ENCODE measurements at places on chromosomes 2 and 18.

GRCh38 chr2:129791712-129792111, 187.8 kb upstream of the RAB6C start:
- no peak for DNase-seq

GRCh38 chr18:23487738-23488570, 15.4 kb upstream of the RMC1 start:
- DNase-seq = no peak

DNA sequence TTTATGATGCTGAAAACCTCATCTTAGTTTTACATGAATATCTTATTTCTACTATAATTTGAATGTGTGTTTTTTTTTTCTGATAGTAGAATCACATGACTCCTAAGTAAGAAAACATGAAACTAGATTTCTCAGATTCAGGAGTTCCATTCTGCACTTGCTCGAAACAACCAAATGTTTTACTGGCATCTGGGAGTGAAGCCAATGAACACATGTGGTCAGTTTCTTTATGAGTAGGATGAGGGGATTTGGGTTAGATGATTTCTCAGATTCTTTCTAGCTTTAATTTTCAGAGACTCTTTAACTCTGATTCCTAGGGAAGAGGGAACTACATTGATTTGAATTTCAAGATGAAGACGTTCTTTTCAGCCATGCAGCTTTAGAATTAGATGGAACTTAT, 225.0 kb upstream of the NT5C1B start:
- DNase-seq = no peak

DNA sequence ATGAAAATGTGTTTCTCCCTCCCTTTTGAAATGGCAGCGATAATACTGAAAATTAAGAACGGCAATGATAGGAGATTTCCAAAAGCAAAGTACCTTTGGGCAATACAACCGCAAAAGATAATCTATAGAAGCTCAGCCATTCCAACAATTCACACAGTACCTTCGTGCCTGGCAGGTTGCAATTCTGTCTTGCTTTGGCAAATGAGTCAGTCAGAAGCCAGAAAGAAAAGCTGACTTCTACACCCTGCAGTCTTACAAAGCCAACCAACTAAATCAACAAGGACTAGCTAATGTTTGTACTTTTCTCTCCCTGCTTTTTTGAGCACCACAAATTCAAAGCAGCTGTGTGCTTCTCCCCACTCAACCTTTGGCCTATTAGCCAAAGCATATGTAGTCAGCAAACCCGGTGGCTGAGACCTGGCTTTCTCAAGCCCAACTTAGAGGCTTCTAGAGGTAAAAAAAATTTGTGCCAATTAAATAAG, 25.7 kb upstream of the ID2 start:
- no peak for DNase-seq

GRCh38 chr18:27211569-27211968, 26.5 kb upstream of the CHST9 start:
- DNase-seq = no peak

DNA sequence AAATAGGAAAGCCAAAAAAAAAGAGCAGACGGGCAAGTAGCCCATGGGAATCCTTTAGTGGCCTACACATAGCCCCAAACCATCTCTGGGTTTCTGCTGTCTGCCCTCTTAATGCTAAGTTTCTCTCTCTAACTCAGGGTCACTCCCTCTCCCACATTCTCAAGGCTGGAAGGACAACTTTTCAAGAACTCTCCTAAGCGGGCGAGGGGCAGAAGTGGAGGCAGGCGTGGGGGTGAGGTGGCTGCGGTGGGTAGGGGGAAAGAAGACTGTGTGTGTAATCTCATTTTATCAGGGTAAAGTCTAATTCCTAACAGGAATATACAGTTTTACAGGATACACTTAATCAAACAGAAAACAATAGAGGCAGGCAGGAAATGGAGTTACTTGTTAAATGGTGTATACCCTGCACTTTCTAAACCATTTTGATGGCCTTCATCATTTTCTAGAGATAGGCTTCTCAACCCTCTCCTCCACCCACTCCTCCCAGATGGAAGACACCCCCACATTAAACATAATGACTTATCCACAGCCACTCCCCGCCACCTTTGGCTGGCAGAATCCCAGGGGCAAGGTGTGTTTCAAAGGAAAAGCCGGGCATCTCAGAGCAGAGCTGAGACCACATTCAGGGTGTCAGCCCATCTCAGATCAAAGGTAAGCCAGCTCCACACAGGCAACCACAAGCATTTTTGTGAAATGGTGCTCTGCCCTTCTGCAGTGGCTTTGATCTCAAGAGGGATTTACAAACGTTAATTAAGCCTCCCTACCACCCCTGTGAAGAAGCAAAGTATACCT, 6.8 kb downstream of the SMAD7 start:
- DNase-seq = no peak

- no peak for DNase-seq
Measured at GRCh38 chr2:182444806-182445205, 18.0 kb upstream of the PDE1A start.

- DNase-seq = no peak
Measured at GRCh38 chr18:7592305-7593071, 25.4 kb downstream of the PTPRM start.

- no peak for DNase-seq
Measured at GRCh38 chr18:11500153-11501122, 109.0 kb upstream of the SLC35G4 start.

DNA sequence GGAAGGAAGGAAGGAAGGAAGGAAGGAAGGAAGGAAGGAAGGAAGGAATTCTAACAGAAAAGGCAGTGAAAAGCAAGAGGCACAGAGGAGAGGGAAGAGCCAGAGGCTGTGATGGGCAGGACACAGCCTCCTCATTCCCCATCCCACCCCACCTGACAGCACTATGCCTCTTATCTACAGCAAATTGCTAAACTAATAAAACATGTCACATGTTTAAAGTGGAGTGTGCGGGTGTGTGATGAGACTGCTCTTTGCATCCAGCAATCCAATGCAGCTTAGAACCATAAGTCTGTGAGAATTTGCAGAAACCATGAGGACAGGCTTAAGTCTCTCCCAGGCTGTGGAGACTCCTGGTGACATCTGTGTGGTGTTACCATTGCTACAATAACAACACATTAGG, 108.4 kb upstream of the ALK start:
- DNase-seq = no peak

- DNase-seq = no peak
Measured at GRCh38 chr18:374721-375168, 106.9 kb upstream of the THOC1 start.

- no peak for DNase-seq
Measured at GRCh38 chr2:112187805-112188596, 49.8 kb downstream of the FBLN7 start.

DNA sequence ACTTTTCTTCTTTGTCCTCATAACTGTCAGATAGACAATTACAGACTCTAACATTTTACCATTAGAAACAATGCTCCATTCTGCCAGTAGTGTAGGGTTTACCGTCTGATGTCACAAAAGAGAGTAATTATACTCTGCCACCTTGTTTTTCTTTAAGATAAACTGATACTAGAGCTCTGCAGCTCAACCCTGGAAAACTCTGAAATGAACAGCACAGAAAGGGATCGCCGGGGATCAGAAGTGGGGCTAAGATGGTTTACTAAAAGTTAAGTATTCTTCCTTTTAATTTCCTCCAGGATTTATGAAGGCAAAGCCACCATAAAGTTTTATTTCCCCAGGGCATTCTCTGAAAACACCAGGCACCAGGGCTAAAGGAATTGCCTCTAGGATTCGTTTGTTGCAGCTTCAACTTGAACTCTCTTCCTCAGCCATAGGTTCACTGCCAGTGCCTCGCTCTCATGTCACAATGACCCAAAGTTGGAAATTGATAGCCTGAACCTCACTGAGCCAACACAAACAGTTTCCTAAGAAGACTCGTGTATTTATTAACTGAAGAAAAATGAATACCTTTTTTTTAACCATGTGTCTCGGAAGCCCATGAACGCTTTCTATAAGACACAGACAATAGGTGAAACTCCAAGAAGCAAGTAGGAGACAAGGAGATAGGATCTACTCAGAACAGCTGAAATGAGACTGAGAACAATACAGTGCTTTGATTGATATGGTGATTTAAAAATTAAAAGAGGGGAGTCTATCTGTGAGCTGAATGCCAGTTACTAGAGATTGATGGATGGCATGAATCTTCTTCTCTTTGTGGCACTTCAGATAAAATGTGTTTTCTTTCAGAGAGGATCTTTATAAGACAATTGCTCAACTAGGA, 121.5 kb upstream of the SPATS2L start:
- DNase-seq = no peak

- no peak for DNase-seq
Measured at GRCh38 chr2:10501451-10501961, 53.4 kb upstream of the ODC1 start.

DNA sequence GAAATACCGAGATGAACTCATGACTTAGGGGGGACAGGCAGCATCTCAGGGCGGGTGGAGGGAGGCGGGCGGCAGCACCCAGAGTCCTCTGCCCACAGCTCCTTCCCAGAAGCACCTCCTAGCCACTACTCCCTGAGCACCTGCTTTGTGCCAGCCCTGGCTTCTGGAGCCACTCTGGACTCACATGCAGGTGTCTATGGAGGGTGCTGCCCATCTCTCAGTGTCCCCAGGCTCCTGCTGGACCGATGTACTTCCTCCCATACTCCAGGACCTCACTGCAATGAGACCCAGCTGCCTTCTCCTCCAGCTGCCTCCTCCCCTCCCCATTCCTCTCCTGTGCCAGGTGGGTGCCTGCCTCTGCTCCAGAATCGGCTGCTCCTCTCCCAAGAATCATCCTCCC, 22.1 kb upstream of the OTOS start:
- no peak for DNase-seq

- DNase-seq = no peak
Measured at GRCh38 chr2:24806661-24807036, 13.4 kb downstream of the CENPO start.

- DNase-seq = no peak
Measured at GRCh38 chr2:71600555-71600954, 147.2 kb downstream of the DYSF start.

DNA sequence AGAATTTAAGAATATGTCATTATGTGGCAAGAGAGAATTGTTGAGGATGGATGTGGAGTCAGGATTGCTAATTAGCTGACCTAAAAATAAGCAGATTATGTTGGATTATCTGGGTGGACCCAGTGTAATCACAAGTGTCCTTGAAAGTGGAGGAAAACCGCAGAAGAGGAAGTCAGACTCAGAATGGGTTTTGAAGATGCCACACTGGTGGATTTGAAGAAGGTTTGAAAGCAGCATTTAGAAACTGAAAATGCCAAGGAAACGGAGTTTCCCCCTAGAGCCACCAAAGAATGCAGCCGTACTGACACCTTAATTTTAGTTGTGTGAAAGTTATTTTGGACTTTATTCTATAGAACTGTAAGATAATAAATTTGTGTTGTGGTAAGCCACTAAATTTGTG, 41.6 kb upstream of the DPP10 start:
- no peak for DNase-seq

GRCh38 chr18:9380621-9381395, 46.2 kb downstream of the TWSG1 start:
- peak; percentile 30 for DNase-seq

DNA sequence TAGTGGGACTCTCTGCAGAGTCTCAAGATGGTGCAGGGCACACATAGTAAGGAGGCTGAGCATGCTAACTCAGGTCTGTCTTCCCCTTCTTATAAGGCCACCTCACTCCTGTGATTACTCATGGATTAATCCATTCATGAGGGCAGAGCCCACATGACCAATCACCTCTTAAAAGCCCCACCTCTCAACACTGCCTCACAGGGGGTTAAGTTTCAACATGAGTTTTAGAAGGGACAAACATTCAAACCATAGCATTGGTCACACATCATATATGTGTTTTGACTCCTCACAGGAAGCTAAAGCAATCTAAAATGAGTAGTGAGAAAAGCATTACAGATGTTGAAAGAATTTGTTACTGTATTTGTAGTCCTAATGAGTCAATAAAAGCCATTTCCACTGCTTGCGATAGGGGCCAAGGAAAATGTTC, 57.5 kb downstream of the DTNA start:
- no peak for DNase-seq

GRCh38 chr2:172640389-172640788, 84.5 kb downstream of the PDK1 start:
- no peak for DNase-seq
